ENCODE measurements at places on chromosomes 6 and 20.

DNA sequence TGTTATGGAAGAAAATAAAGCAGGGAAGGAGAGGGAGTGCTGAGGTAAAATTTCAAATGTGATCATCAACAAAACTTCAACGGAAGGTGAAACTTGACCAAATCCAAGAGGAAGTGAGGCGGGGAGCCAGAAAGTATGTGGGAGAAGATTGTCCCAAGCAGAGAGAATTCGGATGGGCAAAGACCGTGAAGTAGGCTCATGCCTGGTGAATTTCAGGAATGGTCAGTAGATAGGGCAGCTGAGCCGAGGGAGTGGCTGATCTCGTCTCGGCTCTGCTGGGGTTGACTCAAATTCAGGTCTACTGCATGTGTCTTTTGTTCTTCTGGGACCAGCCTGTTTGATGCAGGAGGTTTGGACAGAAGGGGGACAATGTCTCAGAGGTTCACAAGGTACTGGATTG lies 7.0 kb upstream of the CSNK2A1 start:
- no peak for DNase-seq

- peak; percentile 73 for DNase-seq
Measured at GRCh38 chr6:149233056-149233715, 84.3 kb upstream of the TAB2 start.

- DNase-seq, result no peak
Measured at GRCh38 chr20:55054453-55054852, 579.1 kb downstream of the DOK5 start.

GRCh38 chr20:33108661-33109060 lies 29.2 kb downstream of the BPIFB4 start:
- DNase-seq, result no peak

DNA sequence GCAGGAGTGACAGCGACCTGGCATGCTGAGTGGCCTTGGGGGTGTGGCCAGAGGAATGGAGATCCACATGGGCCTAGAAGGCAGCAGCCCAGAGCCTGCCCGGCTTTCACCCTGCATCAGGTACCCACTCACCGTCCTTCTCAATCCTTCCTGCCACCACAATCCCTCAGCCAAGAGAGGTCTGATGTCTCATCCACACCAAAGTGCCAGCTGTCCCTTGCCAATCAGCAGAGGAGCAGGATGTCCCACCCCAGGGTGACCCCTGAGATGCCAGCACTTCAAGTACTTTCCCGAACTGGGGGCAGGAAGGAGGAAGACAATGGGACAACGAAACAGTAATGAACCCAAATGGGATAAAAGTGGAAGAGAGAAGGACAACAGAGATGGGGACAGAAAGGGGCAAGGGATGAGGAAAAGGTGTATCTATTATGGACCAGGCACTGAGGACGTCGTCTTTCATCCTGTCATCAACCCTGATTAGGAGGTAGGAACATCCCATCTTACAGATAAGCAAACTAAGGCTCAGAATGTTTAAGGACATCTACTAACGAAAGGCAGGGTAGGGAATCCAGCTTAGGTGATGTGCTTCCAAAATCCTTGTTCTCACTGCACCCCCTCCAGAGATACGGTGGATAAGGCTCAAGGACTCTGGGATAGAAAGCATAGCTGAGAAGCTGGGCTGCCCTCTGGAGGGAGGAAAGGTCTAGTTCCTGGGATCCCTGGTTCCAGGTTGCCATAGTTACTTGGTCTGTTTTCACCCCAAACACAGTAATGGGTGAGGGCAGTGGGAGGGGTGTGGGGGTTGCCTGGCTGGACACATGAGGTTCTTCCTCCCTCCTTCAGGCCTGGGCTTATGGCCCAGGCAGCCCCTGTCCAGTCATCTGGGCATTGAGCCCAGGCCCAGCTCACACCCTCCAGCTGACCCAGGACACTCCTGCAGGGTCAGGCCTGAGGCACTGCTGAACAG lies 4.5 kb upstream of the TNXB start:
- DNase-seq, result peak; percentile 63

GRCh38 chr20:51628533-51629398 lies 86.2 kb upstream of the NFATC2 start:
- peak; percentile 66 for DNase-seq

DNA sequence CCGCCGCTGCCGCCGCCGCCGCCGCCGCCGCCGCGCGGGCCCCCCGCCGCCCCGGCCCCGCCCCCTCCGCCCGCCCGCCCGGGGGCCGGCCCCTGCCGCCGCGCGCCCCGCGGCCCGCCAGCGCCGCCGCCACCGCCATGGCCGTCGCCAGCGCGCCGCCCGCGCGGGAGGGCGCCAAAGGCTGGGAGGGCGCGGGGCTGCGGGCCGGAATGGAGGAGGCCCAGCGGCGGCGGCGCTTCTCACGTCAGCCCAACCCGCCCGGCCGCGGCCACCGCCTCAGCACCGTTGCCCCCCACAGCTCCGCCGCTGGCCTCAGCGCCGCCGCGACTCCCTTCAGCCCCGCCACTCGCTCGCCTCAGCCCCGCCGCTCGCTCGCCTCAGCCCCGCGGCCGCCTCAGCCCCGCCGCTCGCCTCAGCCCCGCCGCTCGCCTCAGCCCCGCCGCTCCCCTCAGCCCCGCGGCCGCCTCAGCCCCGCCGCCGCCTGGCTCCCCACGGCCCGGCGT lies 258 bp downstream of the PHF10 start:
- DNase-seq, result no peak

DNA sequence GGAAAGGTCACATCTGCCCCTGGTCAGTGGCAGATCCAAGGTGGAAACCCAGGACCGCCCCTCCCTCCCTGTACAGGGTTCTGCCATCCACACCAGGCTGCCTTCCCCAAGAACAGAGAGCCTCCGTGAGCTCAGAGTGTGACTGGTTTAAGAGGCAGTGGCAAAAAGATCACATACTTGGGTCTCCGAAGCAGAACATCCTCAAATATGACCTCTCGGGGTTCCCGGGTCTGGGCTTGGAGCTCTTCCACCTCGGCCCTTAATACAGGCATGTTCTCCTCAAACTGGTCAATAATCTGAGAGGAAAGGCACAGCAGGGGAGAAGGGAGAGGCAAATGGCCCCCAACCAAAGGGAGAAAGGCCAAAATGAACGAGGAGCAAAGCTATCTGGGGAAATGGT lies 14.8 kb downstream of the C20orf96 start:
- DNase-seq, result no peak

DNA sequence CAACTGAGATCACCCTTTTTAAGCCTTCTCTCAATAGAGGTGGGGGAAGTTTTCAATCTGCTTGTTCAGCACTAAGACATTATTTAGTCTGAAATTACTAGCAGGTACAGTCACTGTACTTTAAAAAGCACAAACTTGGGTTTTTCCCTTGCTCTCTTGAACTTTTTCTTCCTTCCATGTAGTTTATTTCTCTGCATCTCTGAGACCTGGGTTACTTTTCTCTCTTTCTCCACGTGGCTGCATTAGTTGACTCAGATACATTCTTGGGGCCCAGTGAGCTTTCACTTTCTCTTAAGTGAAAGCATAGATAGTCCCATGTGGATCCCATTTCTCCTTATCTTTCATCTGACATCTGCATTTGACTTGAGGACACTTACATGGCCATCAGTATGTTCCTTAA lies 433.9 kb upstream of the MAP3K7 start:
- no peak for DNase-seq

DNA sequence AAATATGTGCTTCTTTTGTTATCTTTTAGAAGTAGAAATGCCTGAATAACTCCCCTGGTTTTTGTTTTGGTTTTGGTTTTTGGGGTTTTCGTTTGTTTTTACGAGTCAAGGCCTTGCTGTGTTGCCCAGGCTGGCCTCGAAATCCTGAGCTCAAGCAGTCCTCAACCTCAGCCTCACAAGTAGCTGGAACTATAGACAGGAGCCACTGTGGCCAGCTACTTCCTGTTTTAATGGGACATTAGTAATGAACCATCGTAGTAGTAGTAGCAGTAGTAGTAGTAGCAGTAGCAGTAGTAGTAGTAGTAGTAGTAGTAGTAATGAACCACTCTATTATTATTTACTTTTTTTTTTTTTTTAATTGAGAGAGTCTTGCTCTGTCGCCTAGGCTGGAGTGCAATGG lies 66.0 kb downstream of the UBR2 start:
- no peak for DNase-seq

- DNase-seq, result peak; percentile 47
Measured at GRCh38 chr20:31747640-31748039, 8.6 kb downstream of the TPX2 start.

GRCh38 chr6:123509112-123509511 lies 127.6 kb downstream of the TRDN start:
- no peak for DNase-seq

- no peak for DNase-seq
Measured at GRCh38 chr20:9490161-9490560, 24.2 kb upstream of the LAMP5 start.

DNA sequence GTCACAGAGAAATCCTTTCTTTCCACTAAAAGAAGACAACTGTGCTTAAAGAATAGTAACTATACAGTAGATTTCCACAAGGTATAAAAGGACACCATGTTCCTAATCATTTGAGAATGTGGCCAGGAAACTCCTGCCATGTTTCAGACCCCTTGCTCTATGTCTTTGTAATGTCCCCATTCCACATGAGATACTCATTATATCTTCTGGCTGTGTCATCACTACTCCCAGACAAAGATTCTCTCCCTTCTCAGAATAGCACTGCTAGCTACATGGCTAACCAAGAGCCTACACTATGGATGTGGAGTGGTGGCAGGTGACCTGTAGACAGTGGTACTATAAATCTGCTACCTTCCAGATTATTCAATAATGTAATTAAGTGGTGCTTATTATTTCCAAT lies 218.1 kb upstream of the MCHR2 start:
- no peak for DNase-seq

DNA sequence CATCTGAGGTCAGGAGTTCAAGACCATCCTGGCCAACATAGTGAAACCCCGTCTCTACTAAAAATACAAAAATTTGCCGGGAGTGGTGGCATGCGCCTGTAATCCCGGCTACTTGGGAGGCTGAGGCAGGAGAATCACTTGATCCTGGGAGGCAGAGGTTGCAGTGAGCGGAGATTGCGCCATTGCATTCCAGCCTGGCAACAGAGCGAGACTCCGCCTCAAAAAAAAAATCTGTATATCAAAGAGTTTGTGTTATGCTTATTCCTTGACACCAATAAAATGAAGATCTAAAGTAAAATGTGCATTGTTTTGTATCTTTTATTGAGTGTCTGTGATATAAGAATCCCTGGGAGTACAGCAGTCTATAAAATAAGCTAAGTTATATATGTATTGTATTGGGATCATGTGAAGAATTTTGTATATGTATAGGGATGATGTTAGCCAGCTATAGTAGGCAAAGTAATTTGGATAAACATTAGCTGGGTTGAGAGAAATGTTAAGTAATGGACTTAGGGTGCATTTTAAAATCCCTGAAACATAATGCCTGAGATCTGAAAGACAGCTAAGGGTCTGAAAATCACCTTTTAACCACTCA lies 10.9 kb downstream of the TBP start:
- no peak for DNase-seq

DNA sequence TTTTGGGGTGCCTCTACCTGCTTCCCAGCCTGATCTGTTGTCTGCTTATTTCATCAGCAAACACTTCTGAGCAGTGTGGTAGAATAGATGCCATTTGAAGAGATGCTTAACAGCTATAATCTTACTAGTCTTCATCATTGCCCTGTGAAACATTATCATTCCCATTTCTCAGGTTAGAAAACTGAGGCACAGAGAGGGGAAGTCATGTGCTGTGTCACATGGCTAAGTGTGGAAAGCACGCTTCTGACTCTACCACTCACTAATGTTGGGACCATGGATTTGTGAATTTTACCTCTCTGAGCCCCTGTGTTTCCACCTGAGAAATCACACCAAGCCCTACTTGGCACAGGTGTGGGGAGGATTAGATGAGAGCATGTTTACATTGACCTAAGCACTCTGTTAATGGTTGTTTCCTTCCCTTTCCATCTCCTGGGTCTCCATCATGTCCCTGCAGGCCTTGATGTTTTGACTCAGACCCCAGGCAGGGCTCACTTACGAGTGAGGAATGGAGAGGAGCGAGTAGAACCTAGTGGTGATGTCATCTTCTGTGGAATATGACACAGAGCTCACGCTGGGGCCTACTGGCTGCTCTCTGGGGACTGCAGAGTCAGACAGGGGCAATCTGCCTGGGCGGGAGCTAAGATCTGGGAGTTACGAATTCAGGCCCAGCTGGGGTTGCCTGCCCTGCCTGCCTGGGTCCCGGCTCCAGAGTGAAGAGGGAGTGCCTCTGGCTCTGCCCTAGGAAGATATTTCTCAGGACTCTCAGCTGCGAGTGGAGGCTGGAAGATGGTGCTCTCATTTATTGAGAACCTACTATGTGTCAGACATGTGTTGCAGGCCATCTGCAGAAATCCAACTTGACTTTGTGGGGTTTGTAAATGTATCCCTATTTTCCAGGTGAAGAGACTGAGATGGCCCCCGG lies 64.3 kb downstream of the CDH22 start:
- DNase-seq, result no peak

DNA sequence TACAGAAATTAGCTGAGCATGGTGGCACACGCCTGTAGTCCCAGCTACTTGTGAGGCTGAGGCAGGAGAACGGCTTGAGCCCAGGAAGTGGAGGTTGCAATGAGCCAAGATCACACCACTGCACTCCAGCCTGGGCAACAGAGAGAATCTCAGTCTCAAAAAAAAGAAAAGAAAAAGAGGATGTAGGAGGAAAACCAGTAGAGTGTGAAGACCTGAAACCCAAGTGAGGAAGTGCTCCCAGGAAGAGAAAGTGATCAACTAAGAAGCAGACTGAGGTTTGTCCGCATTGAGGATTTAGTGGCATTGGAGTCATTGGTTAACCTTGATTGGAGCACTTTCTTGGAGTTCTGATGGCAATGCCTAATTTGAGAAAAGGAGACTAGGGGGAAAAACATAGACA lies 20.6 kb upstream of the TASP1 start:
- DNase-seq, result no peak

DNA sequence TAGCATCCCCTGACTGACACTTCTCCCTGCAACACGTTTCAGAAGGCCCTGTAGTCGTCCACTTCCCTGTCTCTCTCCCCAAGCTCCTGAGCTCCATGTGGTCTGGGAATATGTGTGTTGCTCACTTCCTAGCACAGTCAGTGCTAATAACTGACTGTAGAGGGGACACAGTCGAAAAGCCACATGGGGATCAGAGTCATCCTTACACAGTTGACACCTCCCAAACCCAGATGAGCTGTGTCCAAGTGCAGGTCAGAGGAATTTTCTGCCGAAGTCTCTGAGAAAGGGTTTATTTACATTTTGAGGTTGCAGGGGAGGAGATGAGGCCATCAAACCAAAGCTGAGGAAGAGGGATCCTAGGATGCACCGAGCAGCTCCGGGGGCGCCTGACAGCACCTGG lies 3.5 kb upstream of the ADAM33 start:
- no peak for DNase-seq

Data from skeletal muscle cell (primary cell).